ENCODE measurements at places on chromosomes 7 and 10. TPM values are rescaled to one million over a fixed set of nuclear protein-coding genes. Genes with fewer than 3 reads are reported as not detected.

Gene EVX1
- total RNA-seq = 2.5 TPM

GRCh38 chr7:151012031-151012692 is 12.1 kb downstream of the ATG9B start:
- no peak overlapping the region for H3K4me3 ChIP-seq
- H3K36me3 ChIP-seq = no peaks in the 10 kb centered on the region
- no peak overlapping the region for H3K27ac ChIP-seq
- H3K27me3 ChIP-seq = no peaks in the 10 kb centered on the region
- no peak for DNase-seq

GRCh38 chr10:119531067-119531466 is 11.5 kb downstream of the RGS10 start:
- no peak for DNase-seq
- no peak overlapping the region for H3K4me3 ChIP-seq
- H3K36me3 ChIP-seq = no peaks in the 10 kb centered on the region
- no peak overlapping the region for H3K27ac ChIP-seq
- H3K4me1 ChIP-seq = peaks cover 30% of the 10 kb centered on the region

DNA sequence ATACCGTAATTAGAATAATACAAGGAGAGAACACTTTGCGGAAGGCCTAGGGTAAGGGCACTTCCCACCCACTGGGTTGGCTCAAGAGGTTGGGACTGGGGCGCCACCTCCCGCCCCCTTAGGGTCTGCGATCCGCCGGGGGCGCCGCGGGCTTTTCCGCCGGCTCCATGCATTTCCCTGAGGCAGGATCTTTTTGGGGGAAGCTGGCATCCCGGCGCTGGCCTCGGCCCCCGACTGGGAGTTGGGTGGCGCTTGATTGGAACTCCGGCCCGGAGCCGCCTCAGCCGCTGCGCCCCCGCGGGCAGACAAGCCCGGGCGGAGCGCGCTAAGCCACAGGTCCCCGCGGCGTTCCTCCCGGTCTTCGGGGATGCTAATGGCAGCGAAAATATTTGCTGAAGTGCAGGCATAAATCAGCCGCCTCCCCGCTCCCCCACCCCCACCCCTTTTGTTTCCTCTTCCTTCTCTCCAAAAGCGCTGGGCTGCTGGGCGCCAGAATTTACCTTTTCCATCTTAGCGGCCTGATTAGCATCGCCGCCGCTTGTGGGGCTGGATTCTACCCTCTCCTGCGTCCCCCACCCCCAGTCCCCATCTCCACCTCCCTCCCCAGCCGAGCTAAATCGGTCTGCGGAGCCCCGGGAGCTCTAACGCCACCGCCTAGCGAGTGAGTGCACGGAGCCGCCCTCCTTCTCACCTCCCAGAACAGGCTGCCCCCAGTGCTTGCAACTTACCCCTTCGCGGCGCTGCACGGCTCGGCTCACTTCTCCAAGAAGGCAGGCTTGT is 5.1 kb downstream of the UNC5B start:
- no peaks in the 10 kb centered on the region for H3K36me3 ChIP-seq
- peak overlapping the region; percentile 73 for H3K27ac ChIP-seq
- H3K4me1 ChIP-seq = peaks cover 59% of the 10 kb centered on the region
- no peaks in the 10 kb centered on the region for H3K27me3 ChIP-seq
- peak overlapping the region; percentile 56 for H3K4me3 ChIP-seq

DNA sequence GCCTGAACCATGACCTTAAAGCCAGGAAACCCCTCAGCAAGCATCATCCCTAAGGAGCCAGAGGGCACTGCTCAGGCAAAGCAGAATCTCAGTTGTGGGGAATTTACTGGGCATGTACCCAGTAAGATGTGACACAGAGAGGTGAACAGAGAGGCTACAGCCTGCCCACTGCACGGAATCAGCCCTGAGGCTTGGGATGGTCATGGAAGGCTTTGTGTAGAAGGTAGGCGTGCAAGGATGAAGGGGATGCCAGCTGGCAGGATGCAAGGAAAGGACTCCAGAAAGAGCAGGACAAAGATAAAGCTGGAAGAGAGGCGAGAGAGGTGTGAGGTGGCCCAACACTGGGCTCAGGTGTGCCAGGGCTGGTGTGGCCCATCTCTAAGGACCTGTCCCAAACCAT is 2.4 kb upstream of the AIFM2 start:
- no peak overlapping the region for H3K27ac ChIP-seq
- H3K4me1 ChIP-seq = peaks cover 36% of the 10 kb centered on the region
- H3K4me3 ChIP-seq = no peak overlapping the region
- DNase-seq = no peak
- H3K27me3 ChIP-seq = no peaks in the 10 kb centered on the region
- no peaks in the 10 kb centered on the region for H3K36me3 ChIP-seq

DNA sequence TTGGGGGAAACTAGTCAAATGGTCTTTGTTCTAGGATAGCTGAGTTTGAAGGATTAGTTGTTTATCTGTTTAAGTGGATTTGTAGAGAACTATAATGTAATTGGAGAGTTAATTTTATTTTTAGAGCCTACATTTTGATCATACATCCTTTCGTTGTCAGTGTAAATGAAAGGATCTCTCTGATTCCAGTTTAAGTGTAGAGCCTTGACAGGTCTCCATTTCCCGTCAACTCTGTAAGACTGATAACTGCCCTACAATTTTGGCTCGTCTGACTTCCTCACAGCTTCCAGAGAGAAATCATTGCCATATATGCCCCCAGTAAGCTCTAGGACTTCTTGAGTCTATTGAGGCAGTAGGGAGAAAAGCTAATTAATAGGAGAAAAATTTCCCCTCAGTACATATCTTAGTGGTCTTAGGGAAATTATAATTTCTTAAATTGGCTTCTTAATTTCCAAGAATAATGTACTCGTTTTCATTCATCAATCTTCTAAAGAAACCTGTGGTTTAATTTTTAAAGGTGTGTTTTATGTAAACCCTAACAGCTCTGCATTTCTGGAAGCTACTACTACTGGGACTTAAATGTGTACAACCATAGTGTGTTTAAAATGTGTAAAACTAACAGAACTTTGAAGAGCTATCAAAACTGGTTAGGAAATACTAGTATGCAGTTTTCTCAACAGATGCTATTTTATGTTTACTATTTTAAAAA is 3.8 kb downstream of the KMT2E start:
- H3K36me3 ChIP-seq = no peaks in the 10 kb centered on the region
- H3K27me3 ChIP-seq = no peaks in the 10 kb centered on the region
- DNase-seq = no peak

DNA sequence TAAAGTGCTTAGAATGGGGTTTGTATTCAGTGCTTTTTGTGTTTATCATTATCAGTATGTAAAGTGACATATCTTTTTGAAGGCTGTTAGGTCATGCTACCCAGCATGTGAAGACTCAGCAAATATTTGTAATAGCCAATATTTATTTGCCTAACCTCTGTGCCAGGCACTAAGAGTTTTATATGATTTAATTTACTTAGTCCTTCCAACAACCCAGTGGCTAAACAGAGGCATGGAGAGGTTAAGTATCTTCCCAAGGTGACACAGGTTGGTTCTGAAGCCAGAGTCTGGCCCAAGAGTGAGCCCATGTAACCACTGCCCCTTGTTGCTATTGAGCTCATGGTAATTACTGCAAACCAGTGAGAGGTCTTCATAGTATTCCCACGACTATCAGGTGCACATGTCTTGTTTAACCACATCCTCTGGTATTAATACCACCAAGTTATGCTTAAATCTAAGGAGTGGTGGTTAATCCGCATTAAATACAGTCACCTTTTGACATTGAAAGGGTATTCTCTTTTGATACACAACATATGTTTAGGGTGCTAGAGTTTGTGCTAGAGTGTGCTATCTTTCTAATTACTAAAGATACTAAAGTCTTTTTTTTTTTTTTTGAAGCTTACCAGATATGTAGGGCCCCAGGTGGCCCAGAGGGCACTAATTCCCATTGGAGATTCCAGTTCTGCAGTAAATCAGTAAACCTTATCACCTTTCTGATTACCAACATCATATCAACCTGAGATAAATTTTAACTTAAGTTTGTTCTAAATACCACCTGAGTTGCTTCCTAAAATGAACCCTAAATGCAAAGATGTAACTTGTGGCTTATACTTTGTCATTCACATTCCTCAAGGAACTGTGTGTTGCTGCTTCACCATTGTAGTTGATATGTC is 2.9 kb downstream of the ADD3 start:
- no peak overlapping the region for H3K27ac ChIP-seq
- H3K27me3 ChIP-seq = no peaks in the 10 kb centered on the region
- H3K4me3 ChIP-seq = peak overlapping the region; percentile 1
- DNase-seq = no peak

DNA sequence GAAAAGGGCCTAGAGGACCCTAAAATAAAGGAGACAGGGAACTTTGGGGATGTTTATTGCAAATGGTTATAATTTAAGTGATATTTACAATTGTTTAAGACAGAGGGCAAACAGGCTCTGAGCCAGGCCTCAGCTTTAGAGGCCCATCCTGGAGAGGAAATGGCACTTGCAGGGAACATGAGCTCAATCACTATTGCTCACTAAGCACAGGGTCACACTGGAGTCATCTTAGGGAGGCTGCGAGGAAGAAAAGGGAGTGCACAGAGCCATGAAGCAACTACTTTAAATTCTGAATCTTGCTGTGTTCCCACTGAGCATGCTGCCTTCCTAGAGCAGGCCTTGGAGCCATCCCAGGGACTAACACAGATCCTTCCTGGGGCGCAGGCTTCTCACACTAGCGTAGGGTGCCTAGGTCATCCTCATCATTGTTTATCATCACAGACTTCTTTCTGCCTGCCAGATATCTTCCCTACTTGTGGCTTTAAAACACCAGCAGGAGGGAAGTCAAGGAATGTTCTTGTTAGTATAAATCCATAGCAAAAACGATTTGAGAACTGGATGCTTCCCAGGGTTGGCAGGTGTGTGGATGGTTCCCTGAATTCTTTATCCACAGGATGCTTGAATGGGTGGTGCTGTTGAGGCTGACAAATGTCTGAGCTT is 12.7 kb upstream of the DNAJB12 start:
- peaks cover 11% of the 10 kb centered on the region for H3K4me1 ChIP-seq
- no peaks in the 10 kb centered on the region for H3K27me3 ChIP-seq
- H3K36me3 ChIP-seq = peaks cover 4% of the 10 kb centered on the region
- no peak for DNase-seq
- no peak overlapping the region for H3K4me3 ChIP-seq

DNA sequence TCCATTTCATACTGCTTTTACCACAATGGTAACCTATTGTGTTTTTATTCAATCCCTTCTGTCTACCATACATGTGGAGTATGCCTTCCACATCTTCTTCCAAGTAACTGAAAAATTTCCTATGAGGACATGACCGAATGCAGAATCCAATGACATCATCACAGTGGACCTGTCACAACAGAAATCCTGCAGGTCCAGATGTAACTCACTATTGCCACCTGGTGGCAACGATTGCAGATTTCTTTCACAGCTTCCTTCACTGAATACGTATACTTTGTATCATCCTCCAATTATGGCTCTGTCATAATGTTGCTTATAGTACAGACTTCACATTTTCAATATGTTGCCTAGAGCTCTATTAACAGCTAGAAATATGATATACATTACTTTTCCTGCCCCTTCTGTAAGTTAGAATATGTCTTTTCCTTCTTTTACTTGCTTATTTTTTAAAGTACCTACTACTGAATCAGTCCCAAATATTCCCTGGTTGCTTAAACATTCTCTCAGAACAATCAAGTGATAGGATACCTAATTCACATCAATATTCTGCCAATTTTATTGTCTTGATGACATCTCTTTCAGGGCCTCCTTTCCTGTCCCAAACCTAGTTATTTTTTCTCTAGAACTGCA is 45.4 kb downstream of the SLC13A1 start:
- no peaks in the 10 kb centered on the region for H3K4me1 ChIP-seq
- H3K36me3 ChIP-seq = no peaks in the 10 kb centered on the region
- DNase-seq = no peak
